ENCODE measurements at places on chromosomes 6 and 20.
A peak's percentile ranks its signal among the peaks of the same experiment; 100 is the strongest.

DNA sequence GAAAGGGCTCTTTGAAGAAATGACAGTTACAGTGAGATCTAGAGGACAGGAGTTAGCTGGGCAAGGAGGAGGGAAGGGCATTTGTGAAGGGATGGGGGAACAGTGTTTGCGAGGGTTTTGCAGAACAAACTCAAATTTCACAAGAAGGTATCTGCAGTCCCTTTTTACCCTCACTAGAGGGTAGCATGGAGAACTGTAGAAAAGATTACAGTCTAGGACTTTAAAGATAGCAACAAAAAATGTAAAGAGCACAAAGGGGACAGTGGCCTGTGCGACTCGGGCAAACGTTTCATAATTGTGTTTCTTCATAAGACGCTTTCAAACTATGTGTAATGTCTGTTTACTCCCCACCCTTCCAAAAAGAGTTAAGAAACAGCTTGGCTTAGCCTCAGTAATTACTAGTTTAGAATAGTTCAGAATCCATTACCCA, 21.2 kb upstream of the ASXL1 start:
- DNase-seq, result peak; percentile 28

DNA sequence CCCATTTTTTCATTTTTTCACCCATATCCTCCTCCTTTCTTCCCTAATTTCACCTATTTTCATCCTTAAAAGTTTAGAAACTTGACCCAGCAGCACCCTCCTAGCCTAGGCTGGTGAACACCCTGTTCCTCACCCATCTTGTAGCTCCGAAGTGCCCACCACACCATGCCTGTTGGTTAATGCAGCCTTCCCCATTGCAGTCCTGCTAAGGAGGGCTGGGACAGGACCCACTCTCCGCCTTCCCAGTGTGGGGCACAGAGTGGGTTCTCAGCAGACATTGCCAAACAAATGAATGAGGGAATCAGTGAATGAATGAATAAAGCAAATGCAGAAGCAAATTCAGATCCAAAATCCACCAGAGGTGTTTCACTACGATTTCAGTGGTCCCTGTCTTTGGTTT, 45.7 kb downstream of the CTCFL start:
- no peak for DNase-seq

- DNase-seq, result no peak
These were observed 39.8 kb upstream of the TGM3 start for GRCh38 chr20:2255926-2256531.

DNA sequence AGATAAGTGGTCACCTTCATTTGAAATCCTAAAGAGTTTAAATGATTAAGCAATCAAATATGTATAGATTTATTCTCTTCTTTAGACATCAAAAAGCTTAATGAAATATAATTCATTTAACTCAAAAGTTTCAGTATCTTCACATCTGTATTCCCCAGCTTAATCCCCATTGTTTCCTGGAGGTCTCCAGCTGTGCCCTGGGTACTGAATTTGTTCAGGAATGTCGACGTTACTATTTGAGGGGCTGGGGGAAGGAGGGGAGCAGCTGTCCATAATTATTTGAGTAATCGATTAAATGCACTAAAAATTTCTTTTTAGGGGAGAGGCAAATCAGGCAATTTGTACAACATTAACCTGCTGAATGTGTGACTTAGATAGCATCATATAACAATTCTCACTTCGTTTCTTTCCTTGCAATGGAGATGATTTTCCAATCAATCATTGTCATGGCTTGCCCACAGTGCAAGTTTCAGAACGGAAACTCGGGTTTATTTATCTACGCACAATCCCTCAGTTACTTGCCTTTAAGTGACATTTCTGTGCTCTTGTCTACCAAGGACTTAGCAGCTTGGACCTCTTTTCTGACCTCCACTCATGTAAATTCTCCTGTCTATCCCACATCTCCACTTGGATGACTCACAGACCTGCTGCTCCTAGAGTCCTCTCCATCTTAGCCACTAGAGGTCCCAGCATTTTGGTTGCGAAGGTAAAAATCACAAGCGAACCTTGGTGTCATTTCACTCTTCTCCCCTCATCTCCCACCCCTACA, 3.9 kb downstream of the DOK5 start:
- DNase-seq, result peak; percentile 25
